Heart right ventricle (tissue), 16 donors: ENCODE measurements at places on chromosomes 11 and 22. TPM values are rescaled to one million over a fixed set of nuclear protein-coding genes. Genes with fewer than 3 reads are reported as not detected.

- DNase-seq, result no peak
- H3K27ac ChIP-seq, result no peak overlapping the region
- no peak overlapping the region for H3K4me3 ChIP-seq
- no peaks in the 10 kb centered on the region for H3K27me3 ChIP-seq
These were observed 27.9 kb downstream of the PRDM11 start for GRCh38 chr11:45174168-45174835.

GRCh38 chr11:28983780-28984179, 875.6 kb downstream of the METTL15 start:
- no peak overlapping the region for H3K27ac ChIP-seq
- no peak overlapping the region for H3K4me3 ChIP-seq
- no peak for DNase-seq
- H3K36me3 ChIP-seq, result no peaks in the 10 kb centered on the region
- no peaks in the 10 kb centered on the region for H3K27me3 ChIP-seq

DNA sequence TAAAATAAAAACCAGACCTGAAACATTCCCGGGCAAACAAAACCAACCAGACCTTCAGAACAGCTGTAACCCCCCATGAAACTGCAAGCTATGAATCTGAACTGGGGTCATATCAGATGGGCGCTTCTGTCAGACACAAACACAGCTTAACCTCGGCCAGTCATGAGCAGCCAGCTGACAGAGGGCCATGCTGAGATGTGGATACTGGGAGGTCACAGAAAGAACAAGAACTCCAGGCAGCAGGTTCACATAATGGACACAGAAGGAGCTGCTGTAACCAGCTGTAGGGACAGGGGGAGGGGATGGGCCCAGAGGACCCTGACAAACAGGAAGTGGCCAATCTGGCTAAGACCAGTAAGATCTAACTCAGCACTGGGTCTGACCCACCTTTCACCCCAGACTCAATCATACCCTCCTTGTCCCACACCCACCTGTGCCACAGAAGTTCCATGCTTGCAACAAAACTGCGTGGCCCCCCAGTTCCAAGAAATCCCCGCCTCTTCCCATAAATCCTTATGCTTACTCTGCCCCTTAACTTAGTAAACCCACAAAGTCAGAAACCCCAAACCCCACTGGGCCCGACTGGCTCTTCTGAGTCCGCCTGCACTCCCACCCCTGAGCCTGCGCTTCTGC, 4.0 kb downstream of the APOL4 start:
- DNase-seq, result peak; percentile 50
- H3K27me3 ChIP-seq, result no peaks in the 10 kb centered on the region
- no peaks in the 10 kb centered on the region for H3K36me3 ChIP-seq
- peak overlapping the region; percentile 42 for H3K27ac ChIP-seq

The OR8A1 gene
- total RNA-seq, result not detected

The ARHGAP8 gene
- total RNA-seq, result not detected

The NUDT8 gene
- 66.9 TPM for total RNA-seq

The APOA4 gene
- total RNA-seq, result not detected

The C22orf31 gene
- total RNA-seq, result not detected
